Activated CD4-positive, alpha-beta T cell treated with anti-CD3 and anti-CD28 coated beads, Interleukin-2, amount 10 ng/mL, durations not matched to agents 7 days and 5 days (primary cell): ENCODE measurements at places on chromosomes 11 and 22.

DNA sequence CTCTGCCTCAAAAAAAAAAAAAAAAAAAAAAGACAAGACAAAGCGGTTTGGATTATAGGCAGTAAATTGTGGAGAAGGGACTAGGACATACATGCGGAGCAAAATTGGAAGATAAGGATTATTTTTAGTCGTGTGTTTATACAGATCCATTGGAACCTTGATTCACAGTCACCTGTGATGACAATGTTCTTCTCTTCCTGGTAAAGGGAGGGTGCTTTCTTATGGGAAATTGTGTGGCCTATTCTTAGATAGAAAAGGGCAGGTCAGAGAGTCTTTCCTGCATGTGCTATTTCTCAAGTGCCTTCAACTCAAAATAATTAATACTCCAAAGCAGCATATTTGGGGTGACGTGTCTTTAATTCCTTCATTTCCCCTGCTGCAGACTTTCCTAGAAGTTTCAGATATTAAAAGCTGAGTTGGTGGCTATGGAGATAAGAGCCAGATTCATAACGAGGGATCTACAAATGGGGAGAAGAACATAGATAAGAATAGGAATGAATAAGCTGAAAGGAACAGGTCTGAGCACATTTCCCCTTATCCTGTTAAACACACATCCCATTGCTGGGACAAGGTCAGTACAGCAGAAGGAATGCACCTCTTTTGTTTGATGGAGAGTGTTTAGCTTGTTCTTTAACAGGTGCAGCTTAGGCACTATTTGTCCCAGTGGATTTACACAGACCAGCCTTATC, 22.5 kb downstream of the GSTT2B start:
- H3K4me1 ChIP-seq: no peaks in the 10 kb centered on the region
- H3K27ac ChIP-seq: no peak overlapping the region
- no peak overlapping the region for H3K4me3 ChIP-seq
- H3K27me3 ChIP-seq: peaks cover 9% of the 10 kb centered on the region
- H3K36me3 ChIP-seq: no peaks in the 10 kb centered on the region
- no peak for DNase-seq

GRCh38 chr22:32584650-32585049, 110.0 kb downstream of the FBXO7 start:
- no peaks in the 10 kb centered on the region for H3K36me3 ChIP-seq
- H3K4me1 ChIP-seq: no peaks in the 10 kb centered on the region
- no peak overlapping the region for H3K4me3 ChIP-seq
- DNase-seq: no peak

GRCh38 chr22:49113758-49114157, 713.9 kb downstream of the BRD1 start:
- DNase-seq: no peak
- H3K27ac ChIP-seq: no peak overlapping the region
- no peak overlapping the region for H3K4me3 ChIP-seq
- no peaks in the 10 kb centered on the region for H3K36me3 ChIP-seq
- H3K27me3 ChIP-seq: no peaks in the 10 kb centered on the region

DNA sequence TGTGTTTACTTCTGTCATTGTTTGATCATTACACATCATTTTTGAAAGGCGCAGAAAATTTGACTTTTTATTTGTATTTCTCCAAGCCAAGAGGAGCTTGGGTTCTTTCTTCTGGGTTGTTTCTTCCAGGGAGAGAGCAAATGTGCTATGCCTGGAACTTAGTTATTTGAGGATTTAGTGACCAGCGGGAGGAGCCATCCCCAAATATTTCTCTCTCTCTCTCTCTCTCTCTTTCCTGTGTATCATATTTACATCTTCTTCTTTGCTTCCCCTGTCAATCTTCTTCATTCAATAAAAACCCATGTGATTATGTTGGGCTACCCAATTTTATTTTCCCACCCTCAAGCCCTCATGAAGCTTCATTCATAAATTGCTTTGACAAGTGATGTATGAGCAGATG, 534.5 kb downstream of the LRRC4C start:
- no peaks in the 10 kb centered on the region for H3K36me3 ChIP-seq
- no peaks in the 10 kb centered on the region for H3K4me1 ChIP-seq
- H3K27ac ChIP-seq: no peak overlapping the region
- H3K27me3 ChIP-seq: no peaks in the 10 kb centered on the region

DNA sequence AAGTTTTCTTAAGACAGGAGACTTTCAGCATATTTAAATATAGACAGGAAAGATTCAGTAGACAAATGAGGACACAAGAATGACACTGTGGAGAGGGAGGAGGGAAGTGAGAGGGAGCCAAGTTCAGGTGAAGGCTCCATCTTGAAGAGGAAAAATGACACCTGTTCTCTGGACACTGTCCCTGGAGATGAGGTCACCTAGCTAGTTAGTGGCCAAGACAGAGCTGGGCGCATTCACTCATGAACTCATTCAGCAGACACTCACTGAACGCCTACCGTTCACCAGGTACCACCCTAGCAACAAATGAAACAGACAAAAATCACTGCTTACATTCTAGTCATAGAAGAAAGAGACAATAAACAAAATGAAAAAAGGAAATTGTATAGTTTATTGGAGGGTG, 103.3 kb upstream of the PARVA start:
- H3K4me3 ChIP-seq: no peak overlapping the region
- no peak overlapping the region for H3K27ac ChIP-seq
- H3K4me1 ChIP-seq: no peaks in the 10 kb centered on the region
- DNase-seq: no peak
- no peaks in the 10 kb centered on the region for H3K27me3 ChIP-seq

- DNase-seq: no peak
- H3K27ac ChIP-seq: no peak overlapping the region
- no peaks in the 10 kb centered on the region for H3K36me3 ChIP-seq
- H3K4me3 ChIP-seq: no peak overlapping the region
- no peaks in the 10 kb centered on the region for H3K4me1 ChIP-seq
- no peaks in the 10 kb centered on the region for H3K27me3 ChIP-seq
Measured at GRCh38 chr11:134905928-134906327, 493.9 kb upstream of the B3GAT1 start.

DNA sequence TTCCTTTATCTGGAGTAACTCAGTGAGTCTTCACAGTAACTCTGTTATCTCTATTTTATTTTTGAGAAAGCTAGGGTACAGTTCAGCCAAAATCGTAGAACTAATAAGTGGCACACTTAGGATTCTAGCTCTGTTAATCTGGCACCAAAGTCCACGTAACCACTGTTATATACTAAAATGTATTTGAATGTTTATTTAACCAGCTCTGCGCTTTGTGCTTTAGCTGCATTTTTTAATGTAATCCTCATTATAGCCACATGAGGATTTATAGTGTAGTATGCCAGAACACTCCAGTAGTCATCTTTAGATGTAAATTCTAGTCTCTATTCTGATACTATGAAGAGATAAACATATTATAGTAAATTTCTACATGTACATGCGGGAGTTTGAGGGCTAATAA, 36.8 kb downstream of the YAP1 start:
- H3K4me3 ChIP-seq: no peak overlapping the region
- no peak for DNase-seq
- H3K27me3 ChIP-seq: peaks cover 14% of the 10 kb centered on the region

- peaks cover 32% of the 10 kb centered on the region for H3K27me3 ChIP-seq
- DNase-seq: no peak
- H3K4me3 ChIP-seq: no peak overlapping the region
- H3K4me1 ChIP-seq: peaks cover 31% of the 10 kb centered on the region
- no peak overlapping the region for H3K27ac ChIP-seq
Measured at GRCh38 chr11:102269927-102270326, 47.4 kb upstream of the BIRC3 start.

DNA sequence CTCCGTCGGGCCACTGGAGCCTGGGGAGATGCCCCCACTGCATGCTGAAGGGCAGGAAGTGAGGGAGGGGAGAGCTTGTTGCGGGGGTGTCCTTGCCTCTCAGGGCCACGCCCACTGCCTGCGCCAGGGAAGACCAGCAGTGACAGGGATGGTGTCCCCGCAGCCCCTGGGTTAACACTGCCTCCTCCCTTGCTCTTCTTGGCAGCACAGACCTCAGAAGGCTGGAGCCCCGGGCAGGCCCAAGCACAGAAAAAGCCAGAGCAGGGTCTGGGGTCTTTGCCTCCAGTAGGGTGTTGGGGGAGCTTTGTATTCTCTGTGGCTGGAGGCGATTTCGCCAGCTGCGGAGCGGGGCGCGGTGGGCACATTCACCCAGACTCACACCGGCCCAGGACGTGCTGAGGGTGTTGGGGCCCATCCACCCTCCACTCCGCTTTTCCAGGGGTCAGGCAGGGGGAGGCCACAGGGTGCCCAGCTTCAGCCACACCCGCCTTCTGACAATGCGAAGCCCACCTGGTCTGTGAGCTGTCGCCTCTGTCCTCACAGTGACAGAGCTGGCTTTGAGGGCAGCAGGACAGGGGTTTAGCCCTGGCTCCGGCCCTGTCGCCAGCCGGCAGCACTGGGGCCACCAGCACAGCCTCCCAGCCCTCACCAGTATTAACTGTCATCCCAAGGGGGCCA, 83.7 kb downstream of the CDKN1C start:
- no peak overlapping the region for H3K27ac ChIP-seq
- H3K4me1 ChIP-seq: no peaks in the 10 kb centered on the region
- no peaks in the 10 kb centered on the region for H3K27me3 ChIP-seq
- no peak for DNase-seq
- no peak overlapping the region for H3K4me3 ChIP-seq

GRCh38 chr11:33716243-33716642, 15.6 kb upstream of the C11orf91 start:
- H3K4me1 ChIP-seq: peaks cover 10% of the 10 kb centered on the region
- no peak overlapping the region for H3K27ac ChIP-seq
- H3K4me3 ChIP-seq: no peak overlapping the region
- peak; percentile 25 for DNase-seq

DNA sequence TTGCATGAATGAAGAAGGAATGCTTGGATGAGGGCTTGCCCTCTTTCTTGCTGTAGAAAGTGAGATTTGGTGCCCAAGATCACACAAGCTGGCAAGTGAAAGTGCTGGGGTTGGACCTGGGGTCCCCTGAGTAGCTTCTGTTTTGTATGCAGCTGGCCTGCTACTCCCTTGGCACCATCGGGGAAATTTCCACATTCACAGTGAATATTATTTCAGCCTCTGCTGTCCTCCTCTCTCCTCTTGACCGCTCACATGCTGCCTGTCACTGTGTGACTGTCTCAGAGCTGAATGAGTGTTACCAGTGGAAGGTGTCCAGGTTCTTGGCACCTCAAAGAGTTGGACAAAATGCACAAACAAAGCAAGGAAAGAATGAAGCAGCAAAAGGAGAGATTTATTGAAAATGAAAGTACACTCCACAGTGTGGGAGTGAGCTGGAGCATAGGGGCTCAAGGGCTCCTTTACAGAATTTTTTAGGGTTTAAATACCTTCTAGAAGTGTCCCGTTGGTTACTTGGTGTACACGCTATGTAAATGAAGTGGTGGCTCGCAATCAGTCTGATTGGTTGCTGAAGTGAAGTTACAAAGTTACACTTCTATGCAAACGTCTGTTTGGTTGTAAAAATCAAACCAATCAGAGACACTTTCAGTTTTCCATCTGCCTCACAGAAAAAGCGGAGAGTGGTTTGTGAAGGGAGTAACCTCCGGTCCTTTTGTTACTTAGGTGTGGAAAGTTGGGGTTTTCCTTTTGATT, 87.4 kb downstream of the DEPDC5 start:
- H3K4me3 ChIP-seq: no peak overlapping the region
- H3K27me3 ChIP-seq: no peaks in the 10 kb centered on the region
- peaks cover 2% of the 10 kb centered on the region for H3K4me1 ChIP-seq
- H3K36me3 ChIP-seq: peaks cover 33% of the 10 kb centered on the region

- H3K4me1 ChIP-seq: peaks cover 13% of the 10 kb centered on the region
- peaks cover 3% of the 10 kb centered on the region for H3K36me3 ChIP-seq
- no peak overlapping the region for H3K27ac ChIP-seq
- no peak for DNase-seq
- H3K27me3 ChIP-seq: no peaks in the 10 kb centered on the region
- no peak overlapping the region for H3K4me3 ChIP-seq
Measured at GRCh38 chr11:122803716-122804115, 34.6 kb upstream of the CRTAM start.

DNA sequence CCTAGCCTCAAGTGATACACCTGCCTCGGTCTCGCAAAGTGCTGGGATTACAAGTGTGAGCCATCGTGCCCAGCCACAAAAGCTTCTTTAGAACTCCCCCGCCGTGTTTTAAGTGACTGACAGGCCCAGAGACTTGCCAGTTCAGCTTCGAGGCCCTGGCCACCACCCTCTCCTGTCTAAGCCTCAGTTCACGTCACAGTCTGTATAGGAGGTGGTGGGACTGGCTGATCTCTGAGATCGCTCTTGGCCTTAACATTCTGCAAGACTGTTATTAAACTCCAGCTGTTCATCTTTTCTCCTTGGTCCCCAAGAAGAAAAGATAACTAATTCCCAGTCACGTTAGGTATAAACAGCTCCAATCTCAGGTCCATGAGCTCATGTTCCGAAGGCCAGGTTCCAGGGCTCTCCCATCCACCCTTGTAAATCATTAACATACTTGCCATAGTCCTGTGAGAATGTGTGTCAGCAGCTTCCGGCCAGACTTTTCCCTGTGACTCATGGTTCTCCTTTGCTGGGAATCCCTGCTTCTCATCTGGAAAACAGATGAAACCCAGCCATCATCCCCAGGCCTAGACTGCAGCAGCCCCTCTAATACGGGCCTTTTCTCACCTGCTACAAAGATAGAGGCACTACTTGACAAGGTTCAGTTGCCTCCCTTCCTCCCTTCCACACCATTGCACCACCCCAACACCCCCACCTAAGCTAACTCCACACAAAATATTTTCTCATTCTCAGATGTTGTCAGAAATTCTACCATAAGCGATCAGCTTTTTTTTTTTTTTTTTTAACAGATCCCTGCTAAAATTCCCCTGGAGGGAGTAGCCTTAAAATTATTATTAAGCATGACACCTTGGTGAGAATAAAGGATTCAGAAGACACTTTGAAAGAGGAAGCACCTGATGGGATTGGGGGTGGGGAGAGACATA, 5.6 kb upstream of the KIAA0930 start:
- no peaks in the 10 kb centered on the region for H3K27me3 ChIP-seq
- no peak overlapping the region for H3K27ac ChIP-seq
- no peak overlapping the region for H3K4me3 ChIP-seq

DNA sequence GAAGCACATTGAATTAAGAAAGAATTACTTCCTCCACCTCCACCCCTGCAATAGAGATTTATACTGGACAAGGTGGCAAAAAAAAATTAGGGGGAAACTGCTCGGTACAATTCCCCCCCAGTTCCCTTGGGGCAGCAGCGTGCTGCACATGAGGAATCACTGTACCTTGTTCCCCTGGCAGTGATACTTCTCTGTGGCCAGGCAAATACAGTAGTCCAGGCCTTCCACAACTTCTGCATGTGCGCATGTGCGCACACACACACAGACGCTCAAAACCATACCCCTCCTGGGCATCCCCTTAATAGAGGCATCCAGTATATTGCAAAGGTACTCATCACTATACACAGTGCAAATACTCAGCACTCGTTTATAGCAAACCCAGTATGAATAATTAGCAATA, 68.9 kb downstream of the ARFGAP2 start:
- no peaks in the 10 kb centered on the region for H3K27me3 ChIP-seq
- no peak overlapping the region for H3K4me3 ChIP-seq
- H3K4me1 ChIP-seq: peaks cover 1% of the 10 kb centered on the region
- H3K27ac ChIP-seq: no peak overlapping the region
- no peaks in the 10 kb centered on the region for H3K36me3 ChIP-seq
- DNase-seq: no peak

DNA sequence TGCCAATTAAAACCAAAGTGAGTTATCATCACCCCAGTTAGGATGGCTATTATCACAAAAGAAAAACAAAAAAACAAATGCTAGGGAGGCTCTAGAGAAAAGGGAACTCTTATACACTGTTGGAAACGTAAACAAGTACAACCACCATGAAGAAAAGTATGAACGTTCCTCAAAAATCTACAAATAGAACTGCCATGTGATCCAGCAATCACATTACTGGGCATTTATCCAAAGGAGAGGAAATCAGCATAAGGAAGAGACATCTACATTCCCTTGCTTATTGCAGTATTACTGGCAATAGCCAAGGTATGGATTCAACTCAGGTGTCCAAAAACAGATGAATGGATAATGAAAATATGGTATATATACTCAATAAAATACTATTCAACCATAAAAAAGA, 1145.1 kb downstream of the LRRC4C start:
- no peak overlapping the region for H3K27ac ChIP-seq
- H3K4me1 ChIP-seq: no peaks in the 10 kb centered on the region
